Left ventricle myocardium inferior (tissue), 1 donor: ENCODE measurements at places on chromosomes 12 and 14.
A peak's percentile ranks its signal among the peaks of the same experiment; 100 is the strongest.

- no peak for DNase-seq
Observed at GRCh38 chr12:72523754-72524153, 251.6 kb downstream of the TRHDE start.

- no peak for DNase-seq
Observed at GRCh38 chr12:3380200-3381043, 110.6 kb upstream of the PRMT8 start.

- no peak for DNase-seq
Observed at GRCh38 chr12:121439715-121440114, 39.8 kb downstream of the RNF34 start.

DNA sequence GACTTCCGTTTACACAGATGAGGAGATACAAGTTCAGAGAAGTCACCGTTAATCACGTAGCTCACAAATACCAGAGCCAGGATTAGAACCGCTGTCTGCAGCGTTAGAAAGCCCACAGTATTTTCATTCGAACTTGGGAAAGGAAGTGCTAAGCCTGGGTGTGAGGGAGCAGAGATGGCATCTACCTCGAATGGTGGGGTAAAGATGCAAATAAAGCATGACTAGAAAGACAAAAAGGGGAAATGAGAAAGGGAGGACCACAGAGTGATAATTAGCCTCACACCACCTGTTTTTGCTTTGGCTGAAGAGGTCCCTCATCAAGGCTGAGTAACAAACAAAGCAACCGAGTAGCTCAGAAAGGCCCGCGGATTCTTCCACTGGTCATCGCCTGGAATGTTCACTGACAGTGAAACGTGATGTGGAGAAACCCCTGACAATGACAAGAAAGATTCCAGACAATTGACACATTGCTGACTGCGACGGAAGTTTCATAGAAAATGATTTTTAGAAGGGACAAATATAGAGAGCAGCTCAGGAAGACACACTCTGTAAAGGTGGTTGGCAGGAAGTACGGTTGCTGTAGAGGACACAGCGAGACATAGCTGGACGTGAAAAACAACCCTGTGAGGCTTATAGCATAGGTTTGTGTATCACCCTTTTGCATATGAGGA, 31.5 kb upstream of the BHLHE41 start:
- DNase-seq, result no peak

DNA sequence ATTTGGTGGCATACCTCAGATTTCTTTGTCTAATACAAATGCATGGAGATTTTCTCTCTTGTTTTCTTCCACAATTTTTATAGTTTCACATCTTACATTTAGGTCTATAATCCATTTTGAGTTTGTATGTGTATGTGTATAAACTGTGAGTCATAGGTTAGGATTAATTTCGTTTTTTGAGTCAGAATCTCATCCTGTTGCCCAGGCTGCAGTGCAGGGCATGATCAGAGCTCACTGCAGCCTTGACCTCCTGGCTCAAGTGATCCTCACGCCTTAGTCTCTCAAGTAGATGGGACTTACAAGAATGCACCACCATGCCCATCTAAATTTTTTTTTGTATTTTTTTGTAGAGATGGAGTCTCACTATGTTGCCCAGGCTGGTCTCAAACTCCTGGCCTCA, 71.6 kb downstream of the OTOGL start:
- DNase-seq, result no peak

DNA sequence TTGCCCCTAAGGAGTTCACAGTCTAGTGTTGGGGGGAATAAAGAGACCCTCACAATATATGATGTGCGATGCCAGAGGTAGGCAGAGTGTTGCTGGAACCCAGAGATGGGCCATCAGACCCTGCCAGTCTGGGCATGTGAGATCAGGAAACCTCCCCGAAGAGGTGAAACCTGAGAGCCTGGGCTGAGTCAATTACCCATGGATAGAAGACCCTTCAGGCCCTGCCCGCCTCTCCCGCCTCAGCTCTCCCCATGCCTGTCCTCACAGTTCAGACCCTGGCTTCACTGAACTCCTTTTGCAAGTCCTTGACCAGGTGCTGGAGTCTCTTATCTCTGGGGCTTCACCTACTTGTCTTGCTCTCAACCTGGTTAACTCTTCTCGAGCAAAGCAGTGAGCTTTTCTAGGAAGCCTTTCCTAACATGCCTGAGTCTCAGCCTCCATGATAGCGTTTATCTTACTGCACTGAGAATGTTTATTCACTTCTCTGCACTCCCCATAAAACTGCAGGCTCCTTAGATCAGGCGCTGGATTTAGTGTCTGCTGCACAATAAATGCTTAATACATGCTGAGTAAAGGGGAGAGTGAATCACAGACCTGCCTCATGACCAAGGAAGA, 19.6 kb downstream of the ALDH1L2 start:
- no peak for DNase-seq

DNA sequence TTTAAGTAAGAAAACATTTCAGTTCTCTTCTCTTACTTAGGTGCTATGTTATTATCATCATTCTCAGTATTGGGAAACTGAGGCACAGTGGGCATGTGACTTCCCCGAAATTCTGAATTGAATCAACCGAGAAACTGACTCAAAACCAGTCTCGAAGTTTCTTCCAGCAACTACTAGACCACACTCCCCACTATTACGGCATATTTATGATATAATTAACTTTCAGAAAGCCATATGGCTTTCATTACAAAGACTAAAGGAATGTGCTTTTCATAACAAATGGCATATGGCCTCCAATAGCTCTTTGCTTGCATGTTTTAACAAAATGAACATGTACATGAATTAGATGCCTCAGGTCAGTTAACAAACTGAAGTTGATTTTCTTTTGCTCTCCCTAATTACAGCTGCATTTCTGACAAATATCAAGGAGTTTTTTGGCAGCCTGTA, 182.9 kb upstream of the SLC38A2 start:
- no peak for DNase-seq

DNA sequence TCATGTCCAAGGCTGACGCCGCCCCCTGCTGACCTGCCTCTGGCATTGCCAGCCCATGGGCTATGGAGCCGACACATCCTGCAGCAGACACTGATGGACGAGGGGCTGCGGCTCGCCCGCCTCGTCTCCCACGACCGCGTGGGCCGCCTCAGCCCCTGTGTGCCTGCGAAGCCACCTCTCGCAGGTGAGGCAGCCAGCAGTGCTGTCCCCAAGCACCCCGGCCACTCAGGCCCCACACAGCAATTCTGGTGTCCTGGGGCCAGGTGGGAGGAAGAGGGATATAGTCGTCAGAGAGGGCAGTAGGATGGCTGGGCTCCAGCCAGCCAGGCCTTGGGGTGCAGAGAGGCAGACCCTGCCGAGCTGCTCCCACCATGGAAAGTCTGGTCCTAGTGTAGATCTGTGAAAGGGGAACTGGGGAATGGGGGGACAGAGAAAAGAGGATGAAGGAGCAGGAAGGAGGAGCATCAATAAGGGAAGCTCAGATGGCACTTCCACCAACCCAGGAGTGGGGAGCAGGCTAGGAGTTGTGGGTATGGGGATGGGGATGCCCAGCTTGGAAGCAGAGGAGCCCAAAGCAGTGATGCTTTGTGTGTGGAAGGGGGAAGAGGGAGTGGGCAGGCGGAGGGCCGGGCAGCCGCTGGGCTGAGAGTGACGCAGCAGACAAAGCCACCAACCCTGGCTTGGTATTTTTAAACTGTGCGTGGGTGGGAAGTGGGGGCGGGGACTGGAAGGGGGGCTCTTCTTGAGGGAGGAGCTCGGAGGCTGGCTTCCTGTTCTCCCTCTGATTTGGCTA, 4.7 kb downstream of the NAB2 start:
- peak; percentile 75 for DNase-seq

GRCh38 chr12:123062681-123063486, 82.4 kb downstream of the ARL6IP4 start:
- DNase-seq, result no peak

- no peak for DNase-seq
Observed at GRCh38 chr12:67710582-67710981, 62.0 kb downstream of the DYRK2 start.

GRCh38 chr14:74377976-74378690, 29.9 kb downstream of the VRTN start:
- DNase-seq, result no peak

GRCh38 chr14:66842911-66843512, 335.1 kb downstream of the GPHN start:
- DNase-seq, result no peak

- no peak for DNase-seq
Observed at GRCh38 chr12:68482660-68483059, 128.0 kb upstream of the RAP1B start.

GRCh38 chr14:98742001-98742400, 530.0 kb downstream of the BCL11B start:
- DNase-seq, result no peak

GRCh38 chr14:77189479-77189878, 7.9 kb downstream of the TMEM63C start:
- DNase-seq, result no peak

GRCh38 chr12:93500201-93500600, 32.9 kb downstream of the MRPL42 start:
- DNase-seq, result no peak

DNA sequence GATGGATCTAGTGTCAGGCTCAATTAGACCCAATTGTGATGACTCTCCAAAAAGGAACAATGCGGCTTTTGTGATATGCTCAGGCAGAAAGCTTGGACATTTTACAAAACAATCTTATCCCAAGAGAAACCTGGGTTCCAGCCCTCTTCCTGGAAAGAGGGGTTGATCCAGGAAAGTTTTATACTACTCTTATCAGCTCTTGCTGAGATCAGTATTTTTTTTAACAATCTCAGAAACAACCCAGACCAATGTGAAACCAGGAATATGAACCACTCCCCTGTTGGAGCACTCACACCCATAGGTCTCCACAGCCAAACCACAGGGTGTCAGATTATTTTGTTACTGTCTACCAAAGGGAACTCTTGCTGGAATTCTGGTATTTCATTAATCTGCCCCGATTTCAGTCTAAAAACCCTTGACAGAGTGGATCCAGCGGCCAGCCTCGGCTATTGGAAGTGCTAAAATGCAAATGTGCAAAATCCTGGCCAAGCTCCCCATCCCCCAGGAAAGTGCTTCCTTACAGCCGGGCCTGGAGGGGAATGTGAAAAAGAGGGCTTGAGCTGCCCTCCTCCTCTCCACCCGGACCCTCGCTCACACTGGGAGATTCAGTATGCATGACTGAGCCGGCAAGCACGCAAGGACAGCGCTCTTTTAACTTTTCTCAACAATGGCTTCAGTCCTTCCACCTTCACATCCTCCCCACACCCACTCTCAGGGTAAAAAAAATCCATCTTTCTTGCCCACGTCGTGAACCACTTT, 4.0 kb downstream of the FBXL14 start:
- DNase-seq, result no peak

- DNase-seq, result peak; percentile 9
Observed at GRCh38 chr14:104891121-104891551, 26.1 kb downstream of the CEP170B start.

DNA sequence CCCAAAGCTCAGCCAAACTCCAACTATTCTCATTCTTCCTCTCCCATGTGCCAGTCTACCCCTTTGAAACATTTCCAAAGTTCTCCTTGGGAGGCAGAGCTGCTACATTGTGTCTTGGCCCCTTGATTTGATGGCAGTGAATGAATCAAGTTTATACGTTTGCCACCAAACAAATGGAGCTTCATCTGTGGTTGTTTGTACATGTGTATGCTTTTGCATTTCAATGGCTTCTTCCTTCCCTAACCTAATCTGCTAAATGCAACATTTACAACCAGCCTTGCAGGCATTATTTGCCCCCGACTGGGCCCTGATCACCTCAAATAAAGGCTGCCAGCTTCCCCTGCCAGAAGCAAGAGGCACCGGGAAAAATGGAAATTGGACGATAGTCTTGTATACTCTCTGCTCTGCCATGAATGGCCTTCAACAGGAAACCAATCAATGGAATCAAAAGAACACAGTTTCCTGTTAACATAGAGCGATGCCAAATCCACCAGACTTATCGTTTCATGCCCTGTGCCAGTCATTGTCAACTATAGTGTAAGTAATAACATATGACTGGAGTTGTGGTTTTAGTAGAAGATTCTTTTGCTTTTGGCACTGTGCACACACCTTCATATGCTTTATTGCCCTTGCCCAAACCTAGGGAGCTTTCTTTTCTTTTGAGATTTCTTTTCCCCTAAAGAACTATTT, 97.8 kb downstream of the TMEM30B start:
- DNase-seq, result no peak

- peak; percentile 15 for DNase-seq
Observed at GRCh38 chr14:99730876-99731546, 46.9 kb downstream of the CYP46A1 start.

DNA sequence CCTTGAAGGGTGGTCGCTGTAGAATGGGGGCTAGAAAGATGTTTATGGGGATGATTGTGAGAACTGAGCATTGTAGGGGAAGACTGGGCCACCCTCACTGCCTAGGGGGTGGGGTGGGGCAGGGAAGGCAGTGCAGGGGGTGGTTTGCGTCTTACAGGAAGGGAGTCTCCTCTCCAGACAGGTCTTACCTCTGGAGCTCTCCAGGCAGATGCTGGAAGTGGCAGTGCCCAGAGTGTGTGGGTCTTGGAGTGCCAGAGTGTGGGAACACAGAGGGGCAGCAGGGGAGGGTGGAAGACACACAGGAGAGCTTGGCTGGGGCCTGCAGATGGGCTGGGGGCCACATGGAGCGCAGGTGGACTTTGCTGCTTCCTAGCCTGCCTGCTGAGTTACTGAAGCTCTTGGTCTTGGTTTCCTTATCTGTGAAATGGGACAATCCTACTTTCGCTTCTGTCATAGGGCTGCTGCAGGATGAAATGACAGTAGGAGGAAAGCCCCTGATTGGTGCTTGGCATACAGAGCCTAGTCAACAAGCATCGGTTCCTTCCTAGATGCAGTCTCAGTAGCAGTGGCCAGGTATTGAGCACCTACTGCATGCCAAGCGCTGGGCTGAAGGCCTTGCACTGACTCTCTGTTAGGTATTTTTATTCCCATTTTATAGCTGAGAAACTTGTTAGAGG, 118.3 kb downstream of the SLC25A47 start:
- DNase-seq, result no peak

DNA sequence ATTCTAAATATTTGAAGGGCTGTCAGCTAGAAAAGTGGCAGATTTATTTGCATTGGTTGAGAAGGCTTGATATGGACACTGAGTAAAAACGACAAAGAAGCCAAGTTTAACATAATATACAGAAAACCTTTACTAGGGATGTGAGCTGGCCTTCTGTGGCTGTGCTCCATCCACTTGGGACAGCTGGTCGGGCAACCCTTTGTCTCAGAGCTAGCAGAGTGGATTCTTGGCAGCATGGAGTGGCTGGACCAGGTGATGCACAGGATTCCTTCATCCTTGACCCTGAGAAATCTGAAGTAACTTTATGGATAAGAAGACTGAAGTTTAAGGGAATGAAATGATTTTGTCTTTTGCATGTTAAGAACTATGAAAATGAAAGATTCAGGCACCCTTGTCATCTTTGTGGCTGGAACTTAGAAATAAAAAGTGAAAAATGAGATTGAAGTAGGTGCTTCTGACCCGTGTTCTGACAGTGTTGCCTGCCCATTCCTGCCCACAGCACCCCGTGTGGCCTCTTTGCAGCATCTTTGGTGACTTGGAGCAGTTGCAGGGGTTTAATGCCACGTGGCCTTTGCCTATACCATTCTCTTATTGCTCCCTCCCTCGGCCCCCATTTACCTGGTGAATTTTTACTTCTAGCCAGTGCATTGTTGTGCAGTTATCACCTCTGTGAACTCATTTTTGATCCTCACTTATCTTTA, 32.6 kb downstream of the PELI2 start:
- DNase-seq, result no peak

GRCh38 chr12:93524386-93525133, 47.9 kb upstream of the SOCS2 start:
- DNase-seq, result no peak

- no peak for DNase-seq
Observed at GRCh38 chr14:81408595-81408994, 8.5 kb upstream of the STON2 start.

GRCh38 chr14:51677266-51677665, 25.6 kb downstream of the FRMD6 start:
- DNase-seq, result no peak
